EH (cell line): ENCODE measurements at places on chromosomes 11 and 22.
A peak's percentile ranks its signal among the peaks of the same experiment; 100 is the strongest.

GRCh38 chr11:26344647-26345046 lies 12.7 kb downstream of the ANO3 start:
- DNase-seq, result no peak

DNA sequence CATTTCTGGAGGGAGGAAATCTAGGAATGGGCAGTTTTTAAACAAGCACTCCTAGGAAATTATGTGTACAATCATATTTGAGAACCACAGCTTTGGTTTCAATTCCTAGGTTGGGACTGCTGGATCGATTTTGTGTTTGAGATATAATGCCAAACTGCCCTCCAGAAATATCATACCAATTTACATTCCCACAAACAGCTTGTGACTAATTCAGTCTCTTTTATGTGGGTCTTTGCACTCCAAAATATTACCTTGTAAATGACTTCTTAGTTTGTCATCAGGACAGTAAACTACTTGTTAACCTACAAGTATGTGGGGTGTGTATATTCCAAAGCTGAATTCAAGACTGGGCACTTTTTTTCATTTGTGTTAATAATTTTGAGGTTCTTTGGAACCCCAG lies 9.8 kb upstream of the BARX2 start:
- no peak for DNase-seq

GRCh38 chr11:47514825-47515647 lies 37.9 kb downstream of the CELF1 start:
- DNase-seq, result peak; percentile 85

DNA sequence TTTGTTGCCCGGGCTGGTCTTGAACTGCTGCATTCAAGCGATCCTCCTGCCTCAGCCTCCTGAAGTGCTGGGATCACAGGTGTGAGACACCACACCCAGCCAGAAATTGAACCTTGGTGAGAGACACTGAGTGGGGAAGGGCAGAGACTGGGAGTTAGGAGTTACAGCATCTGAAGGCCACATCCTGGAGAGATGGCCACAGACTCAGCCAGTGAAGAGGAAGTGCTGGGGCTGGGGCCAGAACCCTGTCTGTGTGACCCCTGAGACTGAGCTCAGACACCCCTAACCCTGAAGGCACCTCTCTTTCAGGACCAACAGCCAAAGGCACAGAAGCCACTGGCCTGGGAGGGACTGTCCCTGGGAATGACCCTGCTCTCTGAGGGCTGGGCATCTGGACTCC lies 33.8 kb downstream of the TXN2 start:
- DNase-seq, result no peak

DNA sequence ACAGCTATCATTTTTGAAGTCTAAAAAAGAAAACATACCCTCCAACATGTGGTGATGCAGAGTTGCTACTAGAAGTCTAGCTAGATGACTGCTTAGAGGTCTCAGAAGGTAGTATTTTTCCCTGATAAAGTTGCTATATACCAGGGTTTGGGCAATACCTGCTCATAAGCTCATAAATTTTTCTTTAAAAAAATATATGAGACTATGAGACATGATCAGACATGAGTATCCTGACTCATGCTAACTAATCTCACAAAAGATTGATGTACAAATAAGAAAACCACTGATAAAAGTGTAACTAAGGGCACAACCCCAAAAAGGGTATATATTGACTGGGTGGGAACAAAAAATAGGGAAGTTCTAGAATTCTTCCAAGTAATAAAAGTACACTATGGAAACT lies 740.9 kb downstream of the METTL15 start:
- DNase-seq, result no peak

DNA sequence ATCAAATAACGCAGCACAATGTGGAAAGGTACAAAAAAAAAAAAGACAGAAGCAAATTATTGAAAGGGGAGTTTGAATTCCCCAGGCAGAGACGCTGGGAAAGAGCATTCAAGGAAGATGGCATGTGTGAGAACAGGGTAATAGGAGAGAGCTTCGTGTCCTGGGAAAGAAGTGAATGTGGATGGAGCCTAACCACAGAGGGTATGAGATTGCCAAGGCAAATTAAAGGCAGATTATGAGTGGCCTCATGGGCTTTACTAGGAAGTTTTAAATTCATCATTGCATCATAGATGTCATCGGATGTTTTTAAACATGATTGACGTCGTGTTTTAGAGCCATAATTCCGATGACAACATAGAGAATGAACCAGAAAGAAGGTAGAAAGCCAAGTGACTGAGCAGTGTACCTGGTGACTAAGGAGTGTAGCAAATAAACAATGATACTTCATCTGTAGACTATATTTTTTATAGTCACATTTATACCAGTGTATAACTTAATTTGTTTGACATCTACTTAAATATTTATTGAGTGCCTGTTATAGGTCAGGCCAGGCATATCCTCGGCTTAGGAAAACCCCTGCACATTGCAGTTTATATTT lies 151.4 kb downstream of the MSANTD4 start:
- no peak for DNase-seq

- DNase-seq, result no peak
Observed at GRCh38 chr22:48807155-48807554, 1020.5 kb downstream of the BRD1 start.

DNA sequence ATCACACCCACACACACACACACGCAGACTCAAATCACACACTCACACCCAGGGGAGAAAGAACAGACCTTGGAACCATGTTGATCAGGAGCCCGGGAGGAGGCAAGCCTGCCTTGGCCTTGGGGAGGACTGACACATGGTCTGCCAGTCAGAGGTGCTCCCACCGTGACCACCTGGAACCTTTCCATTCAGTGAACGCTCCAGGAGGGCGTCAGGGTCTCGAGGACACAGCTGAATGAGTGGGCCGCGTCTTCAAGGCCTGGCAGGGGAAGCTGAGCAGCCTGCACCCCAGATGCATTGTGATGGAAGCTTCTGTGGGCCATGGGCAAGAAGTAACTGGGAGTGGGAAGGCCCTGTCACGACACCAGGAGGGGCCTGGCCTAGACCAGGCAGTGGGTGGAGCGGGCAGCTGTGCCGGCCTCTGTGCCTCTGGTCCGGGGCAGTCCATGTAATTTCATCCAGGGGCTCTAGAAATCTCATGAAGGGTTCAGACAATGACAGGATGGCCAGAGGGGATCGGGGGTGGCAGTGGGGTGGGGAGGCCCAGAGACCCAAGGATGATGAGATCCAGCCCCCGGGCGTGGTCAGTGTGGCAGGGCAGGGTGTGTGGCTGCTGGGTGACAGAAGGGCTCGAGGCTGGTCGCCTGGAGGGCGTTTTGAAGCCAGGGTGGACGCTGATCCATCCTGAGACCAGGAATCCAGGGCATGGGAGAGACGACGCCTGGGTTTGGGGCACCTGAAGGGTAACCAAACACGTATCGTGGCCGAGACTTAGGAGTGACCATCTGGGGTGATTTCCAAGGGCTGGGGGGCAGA lies 53.7 kb downstream of the IGF2 start:
- DNase-seq, result no peak

DNA sequence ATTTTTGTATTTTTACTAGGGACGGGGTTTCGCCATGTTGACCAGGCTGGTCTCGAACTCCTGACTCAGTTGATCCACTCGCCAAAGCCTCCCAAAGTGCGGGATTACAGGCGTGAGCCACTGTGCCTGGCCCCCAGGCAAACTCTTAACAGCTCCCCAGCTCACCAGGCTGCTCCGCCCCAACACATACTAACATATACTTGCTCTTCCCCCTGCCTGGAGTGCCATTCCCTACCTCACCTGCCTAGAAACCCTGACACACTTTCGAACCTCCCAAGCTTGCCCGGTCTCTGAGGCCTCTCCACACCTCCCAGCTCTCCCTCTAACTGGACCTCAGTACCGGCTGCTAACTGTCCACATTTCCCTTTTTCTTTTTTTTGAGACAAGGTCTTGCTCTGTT lies 8.5 kb downstream of the MAP4K2 start:
- no peak for DNase-seq

- DNase-seq, result peak; percentile 98
Observed at GRCh38 chr11:130478204-130478701, 29.8 kb downstream of the ADAMTS15 start.

DNA sequence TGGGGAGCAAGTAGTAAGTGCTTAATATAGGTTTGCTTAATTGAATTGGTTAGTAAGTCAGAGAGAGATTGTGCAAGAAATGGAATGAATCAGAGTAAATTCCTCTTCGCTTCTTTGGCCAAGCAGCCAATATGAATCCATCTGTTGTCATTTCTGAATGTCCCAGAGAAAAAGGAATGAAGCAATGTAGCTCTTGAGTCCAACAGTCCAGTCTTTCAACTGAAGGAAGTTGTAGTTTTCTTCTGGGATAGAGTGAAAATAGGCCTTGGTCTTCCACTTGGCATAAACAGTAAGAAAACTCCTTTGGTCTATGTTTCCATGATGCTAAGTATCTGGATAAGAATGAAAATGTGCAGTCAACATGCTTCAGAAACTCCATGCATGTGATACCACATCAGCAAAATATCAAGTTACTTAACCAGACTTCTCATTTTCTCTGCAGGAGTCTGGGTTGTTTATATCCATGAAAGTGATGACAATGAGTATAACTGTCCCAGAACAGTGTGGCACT lies 1.8 kb upstream of the FIBIN start:
- DNase-seq, result peak; percentile 90

GRCh38 chr22:21762712-21763581 lies 27.4 kb upstream of the YPEL1 start:
- no peak for DNase-seq

- DNase-seq, result peak; percentile 48
Observed at GRCh38 chr22:19448076-19448607, 631 bp upstream of the C22orf39 start.

- peak; percentile 47 for DNase-seq
Observed at GRCh38 chr11:11841116-11841722, 553 bp upstream of the USP47 start.

DNA sequence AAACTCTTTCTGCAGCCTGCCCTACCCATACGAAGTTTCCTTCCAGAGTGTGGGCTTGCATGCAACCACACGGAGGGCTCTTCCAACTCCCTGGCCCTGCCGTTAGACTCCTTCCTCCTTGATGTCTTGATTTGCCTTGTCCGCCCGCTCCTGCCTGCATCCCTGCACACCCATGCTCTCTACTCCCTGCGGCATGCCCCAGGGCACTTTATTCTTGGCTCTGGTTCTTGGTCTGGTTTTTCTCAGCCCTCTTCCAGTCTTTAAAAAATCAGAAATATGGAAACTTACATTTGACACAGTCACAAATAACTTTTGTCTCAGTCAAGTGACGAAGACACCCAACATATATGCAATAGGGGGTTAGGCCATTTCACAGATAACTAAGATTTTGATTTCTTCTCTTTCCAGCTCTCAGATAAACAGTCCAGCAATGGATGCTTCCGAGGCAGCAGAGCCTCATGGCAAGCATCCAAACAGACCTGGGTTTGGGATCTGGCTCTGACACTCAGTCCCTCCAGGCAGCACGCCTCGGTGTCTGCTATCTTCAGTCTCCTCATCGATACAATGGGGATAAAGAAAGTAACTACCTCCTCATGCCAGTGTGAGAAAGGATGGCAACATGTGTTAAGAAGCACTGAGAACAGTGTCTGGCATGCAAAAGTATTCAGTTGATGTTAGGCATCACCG lies 15.7 kb upstream of the OPCML start:
- DNase-seq, result no peak

DNA sequence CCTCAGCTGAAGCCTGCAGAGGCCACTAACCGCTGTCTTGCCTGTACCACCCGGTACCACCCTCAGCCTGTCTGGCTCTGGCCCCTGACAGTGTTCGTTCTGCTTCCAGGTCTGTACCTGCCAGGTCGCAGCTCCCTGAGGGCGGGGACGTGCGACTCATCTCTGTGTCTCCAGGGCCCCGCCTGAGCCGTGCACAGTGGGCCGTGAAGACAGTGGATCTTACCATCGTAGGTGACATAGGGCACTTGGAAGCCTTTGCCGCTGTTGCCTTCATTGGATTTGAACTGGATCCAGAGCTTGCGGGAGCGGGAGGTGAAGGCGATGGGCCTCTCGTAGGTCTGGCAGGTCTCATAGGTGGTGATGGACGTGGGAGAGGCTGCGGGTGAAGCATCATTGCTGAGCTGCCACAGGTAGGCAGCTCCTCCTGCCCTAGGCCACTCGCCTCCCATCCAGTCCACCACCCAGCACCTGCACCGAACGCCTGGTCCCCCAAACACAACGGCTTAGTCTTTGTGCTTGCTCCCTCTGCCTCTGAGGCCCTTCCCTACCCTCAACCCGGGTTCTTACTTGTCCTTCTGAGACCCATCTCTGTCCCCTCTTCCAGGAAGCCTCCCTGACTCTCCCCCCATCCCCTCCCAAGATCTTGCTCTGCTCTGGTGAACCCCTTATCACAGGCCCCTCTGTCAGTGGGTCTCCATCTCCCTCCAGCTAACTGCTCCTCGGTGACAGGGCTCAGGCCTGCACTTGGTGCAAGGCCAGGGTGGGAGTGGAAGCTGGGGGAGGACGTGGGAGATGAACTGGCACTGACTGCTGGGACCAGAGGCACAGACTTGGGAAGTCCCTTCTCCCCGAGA lies 21.1 kb upstream of the TTLL12 start:
- DNase-seq, result no peak

DNA sequence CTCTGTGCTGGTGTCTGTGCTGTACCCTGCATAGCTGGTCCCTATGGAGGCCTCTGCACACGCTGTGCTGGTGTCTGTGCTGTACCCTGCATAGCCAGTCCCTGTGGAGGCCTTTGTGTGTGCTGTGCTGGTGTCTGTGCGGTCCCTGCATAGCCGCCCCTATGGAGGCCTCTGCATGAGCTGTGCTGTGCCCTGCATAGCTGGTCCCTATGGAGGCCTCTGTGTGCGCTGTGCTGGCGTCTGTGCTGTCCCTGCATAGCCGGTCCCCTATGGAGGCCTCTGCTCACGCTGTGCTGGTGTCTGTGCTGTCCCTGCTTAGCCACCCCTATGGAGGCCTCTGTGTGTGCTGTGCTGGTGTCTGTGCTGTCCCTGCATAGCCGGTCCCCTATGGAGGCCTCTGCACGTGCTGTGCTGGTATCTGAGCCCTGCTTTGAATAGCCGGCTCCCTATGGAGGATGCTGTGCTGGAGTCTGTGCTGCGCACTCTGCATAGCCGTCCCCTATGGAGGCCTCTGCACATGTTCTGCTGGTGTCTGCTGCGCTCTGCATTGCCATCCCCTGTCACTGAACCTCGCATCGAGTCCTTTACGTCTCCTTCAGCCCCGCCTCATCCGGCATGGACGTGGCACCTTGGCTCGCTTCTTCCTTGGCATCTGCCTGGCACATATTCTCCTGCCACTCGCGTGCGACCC lies 6.2 kb downstream of the NADSYN1 start:
- no peak for DNase-seq

DNA sequence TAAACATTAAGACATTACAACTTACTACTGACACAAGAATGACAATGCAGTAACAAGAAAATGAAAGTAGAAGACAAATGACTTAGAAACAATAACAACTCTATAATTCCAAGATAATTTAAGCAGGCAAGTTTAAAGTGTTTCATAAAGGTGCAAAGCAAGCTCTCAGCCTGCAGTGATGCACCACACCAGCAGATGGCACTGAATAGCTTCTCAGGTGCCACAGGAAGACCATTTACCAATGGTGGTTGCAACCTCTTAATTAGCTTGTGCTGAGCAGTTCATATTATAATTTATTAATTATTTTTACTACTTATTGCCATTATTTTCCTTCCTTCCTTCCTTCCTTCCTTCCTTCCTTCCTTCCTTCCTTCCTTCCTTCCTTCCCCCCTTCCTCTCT lies 60.6 kb downstream of the NXPE2 start:
- peak; percentile 45 for DNase-seq

GRCh38 chr11:112499153-112499880 lies 238.7 kb upstream of the PLET1 start:
- DNase-seq, result no peak

GRCh38 chr22:30940685-30941362 lies 27.8 kb downstream of the MORC2 start:
- DNase-seq, result no peak
